ENCODE measurements at places on chromosomes 3 and 15. TPM values are rescaled to one million over a fixed set of nuclear protein-coding genes. Genes with fewer than 3 reads are reported as not detected.

DNA sequence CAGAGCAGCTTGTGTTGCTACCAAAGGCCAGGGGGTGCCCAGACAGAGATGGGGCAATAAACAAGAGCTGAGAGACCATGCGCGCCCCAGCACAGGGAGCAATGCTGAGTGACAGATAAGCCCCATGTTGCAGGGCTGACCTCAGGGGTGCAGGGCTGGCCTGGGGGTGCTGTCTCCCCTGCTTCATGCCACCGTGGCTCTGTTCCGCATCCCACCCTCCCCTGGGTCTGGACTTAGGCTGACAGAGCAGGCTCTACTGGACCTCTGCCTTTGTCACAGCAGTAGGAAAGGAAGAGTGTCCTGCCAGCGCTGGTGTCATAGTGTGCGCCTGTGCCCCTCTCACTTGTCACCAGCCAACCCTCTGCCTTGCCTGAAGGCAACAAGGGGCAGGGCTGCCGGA is 67.4 kb upstream of the IQSEC1 start:
- peak; percentile 57 for DNase-seq

CPN2 gene
- total RNA-seq = 0.16 TPM

TRIM71 gene
- total RNA-seq = not detected

TNFAIP8L3 gene
- 7.4 TPM for total RNA-seq

DPPA2 gene
- not detected for total RNA-seq

Measured in mesenteric fat pad (tissue), 1 donor.